ENCODE measurements at places on chromosomes 12 and 14.

DNA sequence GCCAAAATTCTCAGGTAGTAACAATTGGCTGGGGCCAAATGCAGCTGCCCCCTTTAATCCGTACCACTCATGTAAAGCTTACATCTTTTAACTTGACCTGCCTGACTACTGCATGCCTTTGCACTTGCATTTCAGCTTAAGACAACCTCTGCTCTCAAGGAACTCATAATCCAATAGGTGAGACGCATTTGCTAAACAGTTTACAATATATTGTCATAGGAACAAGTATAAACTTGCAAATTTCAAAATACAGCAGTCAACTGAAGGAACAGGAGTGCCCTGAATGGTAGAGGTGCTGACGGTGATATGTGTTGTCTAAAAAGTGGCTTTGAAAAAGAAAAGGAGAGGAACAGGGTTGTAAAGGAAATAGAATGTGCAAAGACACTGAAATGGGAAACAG, 3.6 kb upstream of the BRMS1L start:
- no peak for DNase-seq

DNA sequence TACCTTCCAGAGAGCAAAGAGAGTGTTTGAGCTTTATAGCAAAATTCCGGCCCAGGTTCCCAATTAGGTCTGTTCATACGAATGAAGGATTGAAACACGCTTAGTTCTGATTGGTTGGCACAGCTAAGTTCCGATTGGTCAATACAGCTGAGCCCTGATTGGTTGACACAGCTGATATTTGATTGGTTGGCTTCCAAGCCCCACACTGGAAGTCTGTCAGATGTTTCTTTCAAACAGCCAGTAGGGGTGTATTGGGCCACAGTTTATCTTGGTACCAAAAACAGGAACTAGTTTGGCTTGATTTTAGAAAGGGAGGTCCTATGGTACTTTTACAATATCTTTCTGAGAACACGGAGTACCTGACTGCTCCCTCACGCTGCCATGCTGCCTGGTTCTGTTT, 93.4 kb downstream of the CAND1 start:
- DNase-seq = no peak

DNA sequence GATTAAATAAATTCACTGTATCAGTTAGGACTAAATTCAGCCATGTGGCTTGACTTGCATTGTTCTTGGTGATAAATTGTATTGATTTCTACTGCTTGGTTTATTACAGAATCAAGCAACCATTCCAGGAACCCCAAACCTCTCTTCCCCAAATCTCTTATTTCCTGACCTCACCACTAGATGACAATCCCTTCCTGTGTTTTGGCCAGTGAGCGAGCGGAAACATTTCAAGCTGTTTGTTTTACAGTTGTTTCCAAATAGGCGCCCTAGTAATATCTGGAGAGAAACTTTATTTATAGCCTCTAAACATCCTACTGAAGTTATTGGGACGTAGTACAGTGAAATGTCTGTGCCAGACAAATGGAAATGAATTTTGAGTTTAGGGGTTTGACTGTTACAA, 161.1 kb downstream of the SNAPC1 start:
- no peak for DNase-seq

- DNase-seq = no peak
Measured at GRCh38 chr12:123445388-123446332, 9.2 kb upstream of the RILPL2 start.

- DNase-seq = no peak
Measured at GRCh38 chr12:92132288-92132687, 13.4 kb downstream of the BTG1 start.

GRCh38 chr12:131333621-131334440, 377.1 kb upstream of the SFSWAP start:
- DNase-seq = no peak

DNA sequence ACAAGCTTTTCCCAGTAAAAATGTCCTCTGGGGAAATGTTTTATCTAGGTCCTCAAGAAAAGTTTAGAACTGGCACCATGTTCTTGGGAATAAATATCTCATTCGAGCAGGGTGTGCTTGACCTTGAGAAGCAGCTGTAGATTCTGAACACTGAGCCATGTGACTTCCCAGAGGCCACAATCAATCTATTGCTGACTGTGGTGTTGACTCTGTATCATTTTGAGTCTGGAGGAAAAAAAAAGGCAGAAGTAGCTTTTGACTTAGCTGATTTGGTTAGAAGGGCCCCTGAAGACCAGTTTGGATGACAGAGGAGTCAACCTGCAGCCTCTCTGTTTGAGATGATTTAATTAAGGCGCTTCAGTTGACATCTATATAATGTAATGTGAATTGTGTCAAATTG, 592.4 kb upstream of the SEL1L start:
- no peak for DNase-seq

GRCh38 chr12:89454080-89454848, 70.3 kb downstream of the GALNT4 start:
- DNase-seq = no peak

DNA sequence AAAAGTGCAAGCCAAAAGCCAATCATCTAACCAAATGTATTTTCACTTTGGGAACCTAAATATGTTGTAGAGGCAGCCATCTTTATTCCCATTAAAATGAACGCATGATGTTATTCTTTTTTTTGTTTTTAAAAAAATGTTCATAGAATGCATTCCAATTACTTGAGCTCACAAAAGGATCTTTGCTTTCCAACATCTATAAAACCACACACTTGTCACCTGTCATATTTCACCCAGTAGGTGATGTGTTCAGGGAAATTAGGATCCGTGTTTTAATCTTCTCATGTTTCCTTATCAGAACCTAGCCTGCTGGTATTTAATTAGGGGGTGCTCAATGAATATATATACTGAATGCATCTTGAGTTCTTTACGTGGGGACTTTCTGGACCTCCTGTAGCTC, 13.6 kb downstream of the TTC8 start:
- DNase-seq = no peak

DNA sequence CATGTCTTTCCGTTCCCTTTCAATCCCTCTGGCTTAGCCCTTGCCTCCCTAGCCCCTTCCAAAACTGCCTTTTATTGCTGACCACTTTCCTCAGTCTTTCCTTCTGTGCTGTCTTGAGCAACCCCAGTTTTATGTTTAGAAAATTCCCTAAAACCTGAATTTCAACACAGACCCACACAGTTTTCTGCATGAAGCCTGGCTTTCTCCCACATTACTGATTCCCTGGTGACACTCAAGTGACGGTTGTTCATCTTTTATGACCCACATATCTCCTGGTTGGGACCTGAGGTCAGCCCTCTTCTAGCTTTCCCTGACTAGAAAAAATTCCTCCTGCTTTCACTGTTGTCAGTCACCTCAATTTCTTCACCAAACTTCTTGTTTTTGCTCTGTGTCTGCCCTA, 21.0 kb downstream of the FGD4 start:
- DNase-seq = no peak

DNA sequence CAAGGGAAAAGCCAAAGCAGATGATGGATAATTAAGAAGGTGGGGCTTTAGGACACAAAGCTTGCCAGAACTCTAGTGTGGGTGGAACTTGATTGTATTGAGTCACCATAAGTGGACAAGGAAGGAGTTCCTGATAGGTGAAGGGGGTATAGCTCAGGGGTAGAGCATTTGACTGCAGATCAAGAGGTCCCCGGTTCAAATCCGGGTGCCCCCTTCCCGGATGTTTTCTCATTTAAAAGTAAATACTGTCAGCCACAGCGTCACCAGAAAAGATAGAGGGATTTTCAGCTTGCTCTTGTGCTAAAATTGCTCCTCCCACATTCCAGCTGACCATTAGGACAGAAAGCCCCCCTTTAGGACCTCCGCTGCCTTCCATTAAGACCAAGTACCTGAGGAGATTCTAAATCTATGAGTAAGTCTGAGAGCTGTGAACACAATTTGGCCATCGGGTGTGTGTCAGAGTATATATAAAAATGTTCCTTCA, 36.6 kb downstream of the DCAF4 start:
- DNase-seq = no peak

GRCh38 chr14:21486640-21487087, 9.7 kb downstream of the TOX4 start:
- no peak for DNase-seq

DNA sequence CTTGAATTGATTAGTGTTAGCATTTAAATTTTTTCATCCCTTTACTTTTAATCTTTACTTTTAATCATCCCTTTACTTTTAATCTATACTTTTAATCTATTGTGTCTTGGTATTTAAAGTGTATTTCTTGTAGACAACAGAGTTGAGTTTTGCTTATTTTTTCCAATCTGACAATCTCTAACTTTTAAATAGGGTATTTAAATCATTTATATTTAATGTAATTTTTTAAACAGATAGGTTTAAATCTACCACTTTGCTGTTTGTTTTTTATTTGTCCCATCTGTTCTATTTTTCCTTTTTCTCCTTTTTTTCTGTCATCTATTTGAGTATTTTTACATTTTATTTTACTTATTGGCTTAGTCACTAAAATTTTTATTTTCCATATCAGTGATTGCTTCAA, 68.3 kb downstream of the TTC7B start:
- no peak for DNase-seq

GRCh38 chr12:18719922-18720510, 17.8 kb downstream of the PLCZ1 start:
- DNase-seq = no peak

- DNase-seq = no peak
Measured at GRCh38 chr12:100017056-100017455, 32.3 kb upstream of the ANKS1B start.

GRCh38 chr12:66920205-66920604, 241.3 kb upstream of the GRIP1 start:
- no peak for DNase-seq

GRCh38 chr12:112433551-112433950, 14.8 kb downstream of the PTPN11 start:
- DNase-seq = no peak

GRCh38 chr14:71803539-71804260, 128.5 kb upstream of the RGS6 start:
- no peak for DNase-seq

GRCh38 chr12:101493556-101493955, 18.4 kb downstream of the SPIC start:
- DNase-seq = no peak

DNA sequence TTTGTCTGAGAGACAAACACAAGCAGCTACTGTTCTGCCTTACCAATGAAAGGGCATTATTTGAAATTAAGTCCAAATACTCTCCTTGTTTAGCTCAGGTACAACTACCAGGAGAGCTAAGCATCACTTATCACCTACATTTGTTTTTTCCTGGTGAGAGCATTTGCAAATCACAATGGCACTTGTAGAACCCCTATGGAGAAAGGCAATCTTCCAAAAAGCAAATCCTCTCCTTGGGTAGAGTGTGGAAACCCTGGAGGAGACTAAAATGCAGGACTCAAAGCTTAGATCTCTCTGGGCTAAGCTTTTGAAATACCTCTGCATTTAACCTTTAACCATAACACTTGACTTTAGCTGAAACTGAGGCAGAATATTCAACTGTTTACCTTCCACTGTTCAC, 20.8 kb downstream of the GTSF1 start:
- DNase-seq = no peak

DNA sequence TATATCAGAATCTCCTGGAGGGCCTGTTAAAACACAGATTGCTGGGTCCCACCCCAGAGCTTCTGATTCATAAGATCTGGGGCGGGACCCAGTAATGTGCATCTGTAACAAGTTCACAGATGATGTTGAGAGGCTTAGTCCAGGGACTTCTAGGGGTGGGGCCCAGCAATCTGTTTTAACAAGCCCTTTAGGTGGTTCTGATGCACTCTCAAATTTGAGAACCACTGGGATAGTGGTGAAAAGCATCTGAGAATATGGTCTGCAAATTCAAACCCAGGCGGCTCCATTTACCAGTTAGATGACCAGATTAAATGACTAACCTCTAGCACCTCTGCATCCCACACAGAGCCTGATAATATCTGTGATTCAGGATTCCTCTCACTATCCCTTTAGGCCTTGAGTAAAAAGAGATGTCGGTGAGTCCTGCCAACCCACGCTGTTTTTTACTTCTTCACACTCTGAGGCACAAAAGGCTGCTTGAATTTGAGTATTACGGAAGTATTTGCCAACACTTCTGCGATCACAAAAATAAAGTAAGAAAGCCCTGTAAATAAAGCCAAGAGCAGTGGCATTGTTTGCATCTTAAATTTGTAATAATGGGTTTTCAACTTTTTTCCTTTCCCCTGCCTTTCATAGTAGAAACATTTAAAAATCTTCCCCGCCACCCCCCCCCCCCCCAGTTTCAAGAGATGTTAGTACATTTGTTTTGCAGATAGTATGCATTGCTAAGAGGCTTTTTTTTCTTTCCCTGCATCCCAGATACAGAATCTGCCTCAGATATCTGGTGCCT, 1.8 kb upstream of the FRS2 start:
- DNase-seq = no peak

DNA sequence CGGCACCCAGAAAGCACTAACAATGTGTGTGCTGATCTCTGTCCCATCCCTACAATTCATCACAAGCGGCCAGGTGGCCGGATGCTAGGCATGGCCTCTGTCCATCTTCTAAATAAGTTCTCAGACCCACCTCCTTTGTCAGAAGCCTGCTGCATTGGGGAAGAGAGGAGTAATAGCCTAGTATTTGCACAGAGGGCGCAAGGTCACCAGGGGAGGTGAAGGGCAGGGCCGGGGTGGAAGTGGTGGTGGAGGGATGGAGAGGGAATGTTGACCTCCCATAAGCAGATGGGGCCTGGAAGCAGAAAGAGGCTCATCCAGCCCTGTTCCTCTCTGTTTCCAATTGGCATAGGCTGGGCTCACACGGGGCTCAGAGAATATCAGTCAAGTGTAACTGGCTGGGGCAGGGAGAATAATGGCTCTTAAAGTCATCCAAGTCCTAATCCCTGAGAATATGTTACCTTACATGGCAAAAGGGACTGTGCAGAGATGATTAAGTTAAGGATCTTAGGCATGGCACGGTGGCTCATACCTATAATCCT, 6.9 kb downstream of the RILPL1 start:
- DNase-seq = no peak

DNA sequence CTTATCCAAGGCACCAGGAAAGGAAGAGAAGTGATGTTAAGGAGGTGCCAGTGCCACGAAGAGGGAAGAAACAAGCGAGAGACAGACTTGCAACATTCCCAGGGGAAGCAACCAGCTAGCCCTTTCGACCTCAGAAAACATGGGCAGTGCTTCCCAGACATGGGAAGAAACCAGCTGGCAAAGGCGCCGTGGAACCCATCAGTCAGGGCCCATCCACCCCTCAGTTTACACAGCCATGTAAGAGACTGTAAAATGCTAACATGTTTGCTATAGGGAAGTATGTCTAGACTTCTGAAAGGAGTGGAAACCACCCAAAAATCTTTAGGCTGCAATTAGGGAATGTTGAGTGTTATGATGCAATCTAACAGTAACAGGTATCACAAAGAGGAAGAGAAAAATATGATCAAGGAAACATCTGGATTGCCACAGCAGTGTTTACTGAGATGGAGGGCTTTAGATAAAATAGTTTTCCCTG, 26.3 kb downstream of the ANAPC5 start:
- no peak for DNase-seq

All from stimulated activated CD4-positive, alpha-beta T cell treated with anti-CD3 and anti-CD28 coated beads, Interleukin-1b, Interleukin-23, amount 100 ng/mL, for 1 hour (primary cell).